ENCODE measurements at places on chromosomes 16 and 17.

- DNase-seq, result no peak
These were observed 253.6 kb upstream of the XYLT1 start for GRCh38 chr16:17724242-17724898.

- DNase-seq, result no peak
These were observed 38.9 kb upstream of the CIBAR2 start for GRCh38 chr16:85151079-85151602.

DNA sequence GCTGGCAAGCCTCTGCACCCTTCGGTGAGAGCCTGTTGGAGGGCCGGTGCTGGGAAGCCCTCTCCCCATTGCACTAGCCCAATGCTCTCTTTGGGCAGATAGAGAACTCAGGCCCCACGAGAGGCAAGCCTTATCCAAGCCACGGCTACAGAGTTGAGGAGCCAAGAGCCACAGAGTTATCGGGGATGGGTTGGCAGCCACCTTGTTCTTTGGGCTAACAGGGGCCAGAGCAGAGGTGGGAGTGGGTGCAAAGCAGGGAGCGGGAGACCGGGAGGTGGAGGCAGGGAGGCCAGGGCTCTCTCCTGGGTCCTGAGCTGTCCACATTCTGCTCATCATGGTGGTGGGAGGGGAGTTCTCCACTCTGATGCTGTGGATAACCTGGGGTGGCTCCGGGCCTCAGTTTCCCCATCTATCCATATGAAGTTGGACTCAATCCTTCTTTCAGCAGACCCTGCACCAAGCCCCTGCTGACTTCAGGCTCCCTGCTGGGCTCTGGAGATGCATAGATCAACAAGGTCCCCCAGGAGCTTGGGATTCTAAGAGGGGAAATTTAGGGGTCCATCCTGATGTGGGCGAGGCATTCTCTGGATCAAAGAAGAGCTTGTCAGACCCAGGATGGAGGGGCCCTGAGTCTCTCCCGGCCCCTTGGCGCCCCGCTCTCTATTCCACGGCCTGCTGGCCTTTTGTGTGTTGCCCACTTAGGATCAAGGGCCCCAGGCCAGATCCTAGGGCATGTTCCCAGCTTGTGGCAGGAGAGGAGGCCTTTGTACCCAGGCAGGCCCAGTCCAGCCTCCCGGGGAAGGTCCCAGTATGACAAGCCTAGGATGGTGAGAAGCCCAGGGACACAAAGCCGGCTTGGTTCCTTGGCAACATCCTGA, 557 bp upstream of the CX3CL1 start:
- DNase-seq, result no peak

GRCh38 chr17:43701318-43701743, 39.6 kb upstream of the MEOX1 start:
- no peak for DNase-seq

DNA sequence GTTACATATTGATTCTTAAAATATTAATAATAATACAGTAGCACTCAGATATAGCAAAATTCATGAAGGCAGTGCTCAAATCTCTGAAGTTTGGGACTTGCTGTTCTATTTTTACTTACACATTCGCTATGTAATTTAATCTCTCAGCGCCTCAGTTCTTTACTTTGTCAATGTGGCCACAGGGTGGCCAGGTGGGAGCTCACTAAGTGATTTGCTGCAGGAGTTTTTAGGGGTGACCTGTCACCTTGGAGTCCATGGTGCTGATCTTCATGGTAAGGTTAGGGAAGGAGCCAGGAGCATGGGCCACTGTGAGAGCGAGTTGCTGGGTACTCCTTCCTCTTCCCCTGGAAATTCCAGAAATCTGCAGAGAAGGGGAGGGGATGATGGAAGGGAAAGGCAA, 28.1 kb downstream of the VWA3A start:
- no peak for DNase-seq

DNA sequence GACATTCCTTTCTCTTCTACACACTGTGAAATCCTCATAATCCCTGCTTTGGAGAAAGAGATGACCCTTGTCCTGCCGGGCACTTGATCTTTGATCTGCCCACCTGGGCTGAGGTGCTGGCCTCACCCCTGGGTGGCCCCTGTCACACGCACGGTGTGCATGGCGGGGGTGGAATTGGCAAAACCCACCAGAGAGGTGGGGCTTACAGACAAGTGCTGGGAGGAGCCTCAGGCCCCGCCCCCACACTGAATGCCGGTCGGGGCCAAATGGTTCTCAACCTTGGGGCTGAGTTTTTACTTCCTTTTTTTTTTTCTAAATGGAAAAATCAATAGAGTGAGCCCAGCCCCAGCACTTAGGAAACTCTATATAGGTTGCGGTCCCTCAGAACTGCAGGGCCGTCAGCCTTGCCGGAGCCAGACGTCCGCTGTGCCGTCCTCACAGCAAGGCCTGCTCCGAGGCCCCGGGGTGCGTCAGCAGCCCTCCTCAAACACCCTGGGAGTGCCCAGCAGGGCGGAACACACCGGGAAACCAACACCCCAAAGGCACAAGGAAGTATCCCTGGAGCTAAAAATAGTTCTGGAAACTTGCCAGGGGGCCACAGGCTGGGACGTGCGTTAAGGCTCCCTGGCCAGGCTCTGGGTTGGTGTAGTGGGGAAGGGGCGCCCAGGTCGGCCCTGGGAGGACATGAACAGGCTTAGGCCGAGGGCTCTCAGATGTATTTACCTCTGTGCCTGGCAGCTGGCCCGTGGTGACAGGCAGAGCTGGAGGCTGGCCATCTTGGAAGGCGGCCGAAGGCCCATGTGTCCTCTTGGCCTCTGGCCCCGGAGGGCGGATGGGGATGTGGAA, 11.0 kb downstream of the GPRC5C start:
- peak; percentile 91 for DNase-seq

DNA sequence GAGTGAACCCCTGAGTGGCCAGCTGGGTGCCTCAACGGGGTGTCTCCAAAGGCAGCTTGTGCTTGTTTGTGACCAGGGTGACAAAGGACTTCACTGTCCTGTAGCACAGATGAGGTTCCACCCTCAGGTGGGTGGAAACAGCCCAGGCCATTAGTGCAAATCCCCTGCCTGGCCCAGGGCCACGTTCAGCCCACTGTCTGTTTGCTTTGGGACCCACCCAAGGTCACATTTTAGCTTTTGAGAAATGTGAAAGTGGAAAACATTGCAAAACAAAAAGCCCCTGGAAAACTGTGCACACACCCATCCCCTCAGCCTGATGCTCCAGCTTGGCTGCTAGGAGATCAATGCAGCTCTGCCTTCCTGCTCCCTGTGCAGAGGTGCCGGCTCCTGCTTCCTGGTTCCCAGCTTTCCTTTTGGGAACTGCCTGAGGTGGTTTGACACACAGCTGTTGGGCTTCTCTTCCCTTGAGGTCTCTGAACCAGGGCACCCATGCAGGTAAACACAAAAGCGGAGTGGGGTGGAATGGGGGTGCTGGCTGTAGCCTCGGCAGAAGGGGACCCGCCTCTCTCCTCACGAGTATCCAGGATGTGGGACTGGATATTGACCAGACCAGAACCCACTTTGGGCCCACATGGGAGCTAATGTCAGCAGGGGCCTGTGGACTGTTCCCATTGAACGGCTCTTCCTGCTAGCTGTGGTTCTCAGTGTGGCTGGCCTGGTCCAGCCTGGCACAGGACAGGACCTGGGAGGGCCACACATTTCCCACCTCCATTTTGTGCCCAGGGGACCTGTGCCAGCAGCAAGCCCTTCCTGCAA, 7.9 kb upstream of the SPHK1 start:
- no peak for DNase-seq

DNA sequence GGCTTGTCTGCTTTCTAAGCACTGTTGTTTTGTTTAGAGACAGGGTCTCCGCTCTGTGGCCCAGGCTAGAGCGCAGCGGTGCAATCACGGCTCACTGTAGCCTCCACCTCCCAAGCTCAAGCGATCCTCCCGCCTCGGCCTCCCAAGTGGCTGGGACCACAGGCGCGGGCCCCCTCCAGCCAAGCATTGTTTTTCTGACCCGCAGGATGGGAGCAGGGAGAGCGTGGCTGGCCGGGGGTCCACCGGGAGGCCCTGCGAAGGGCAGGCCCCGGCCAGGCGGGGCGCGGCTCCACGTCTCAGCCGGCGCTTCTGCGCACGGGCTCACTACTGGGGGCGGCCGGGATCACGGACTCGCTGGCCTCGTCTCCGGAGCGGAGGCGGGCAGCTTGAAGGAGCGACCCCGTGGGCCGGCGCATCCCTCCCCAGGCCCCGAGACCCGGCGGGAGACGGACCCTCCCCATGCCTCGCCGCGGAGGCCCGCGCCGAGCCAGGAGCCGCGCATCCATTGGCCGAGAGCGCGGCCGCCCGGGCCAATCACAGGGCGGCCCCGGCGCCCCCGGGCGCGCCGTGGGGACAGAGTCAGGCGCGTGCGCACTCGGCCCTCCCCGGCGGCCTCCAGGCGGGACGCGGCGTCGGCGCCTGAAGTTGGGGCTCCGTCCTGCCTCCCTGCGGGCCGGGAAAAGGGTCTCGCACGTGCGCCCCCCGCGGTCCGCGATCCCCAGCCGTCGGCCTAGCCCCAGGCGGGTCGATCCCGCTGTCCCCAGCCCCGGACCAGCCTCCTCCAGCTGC, 24.9 kb downstream of the ACTG1 start:
- DNase-seq, result peak; percentile 83

GRCh38 chr16:82344157-82344556, 174.1 kb upstream of the MPHOSPH6 start:
- DNase-seq, result peak; percentile 38

GRCh38 chr17:9932491-9932890, 27.4 kb upstream of the RCVRN start:
- no peak for DNase-seq

DNA sequence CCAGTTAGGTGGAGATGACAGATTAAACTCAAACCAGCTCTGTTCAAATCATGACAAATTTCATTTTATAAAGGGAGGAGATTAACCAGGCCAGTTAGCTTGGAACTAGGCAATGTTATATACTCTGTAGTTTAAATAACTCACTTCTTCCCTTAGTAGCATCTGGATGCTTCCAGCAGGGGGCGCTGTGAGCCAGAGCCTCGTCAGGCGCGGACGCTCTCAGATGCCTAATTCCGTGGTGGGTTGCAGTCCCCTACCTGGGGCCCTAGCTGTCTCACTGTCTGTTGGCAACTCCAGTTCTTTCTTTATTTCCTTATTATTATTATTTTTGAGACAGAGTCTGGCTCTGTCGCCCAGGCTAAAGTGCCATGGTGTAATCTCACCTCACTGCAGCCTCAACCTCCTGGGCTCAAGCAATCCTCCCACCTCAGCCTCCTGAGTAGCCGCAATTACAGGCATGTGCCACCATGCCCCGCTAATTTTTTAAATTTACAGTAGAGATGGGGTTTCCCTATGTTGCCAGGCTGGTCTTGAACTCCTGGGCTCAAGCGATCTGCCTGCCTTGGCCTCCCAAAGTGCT, 17.3 kb upstream of the WFDC1 start:
- DNase-seq, result peak; percentile 83

GRCh38 chr16:67283826-67284555, 4.7 kb downstream of the PLEKHG4 start:
- no peak for DNase-seq

DNA sequence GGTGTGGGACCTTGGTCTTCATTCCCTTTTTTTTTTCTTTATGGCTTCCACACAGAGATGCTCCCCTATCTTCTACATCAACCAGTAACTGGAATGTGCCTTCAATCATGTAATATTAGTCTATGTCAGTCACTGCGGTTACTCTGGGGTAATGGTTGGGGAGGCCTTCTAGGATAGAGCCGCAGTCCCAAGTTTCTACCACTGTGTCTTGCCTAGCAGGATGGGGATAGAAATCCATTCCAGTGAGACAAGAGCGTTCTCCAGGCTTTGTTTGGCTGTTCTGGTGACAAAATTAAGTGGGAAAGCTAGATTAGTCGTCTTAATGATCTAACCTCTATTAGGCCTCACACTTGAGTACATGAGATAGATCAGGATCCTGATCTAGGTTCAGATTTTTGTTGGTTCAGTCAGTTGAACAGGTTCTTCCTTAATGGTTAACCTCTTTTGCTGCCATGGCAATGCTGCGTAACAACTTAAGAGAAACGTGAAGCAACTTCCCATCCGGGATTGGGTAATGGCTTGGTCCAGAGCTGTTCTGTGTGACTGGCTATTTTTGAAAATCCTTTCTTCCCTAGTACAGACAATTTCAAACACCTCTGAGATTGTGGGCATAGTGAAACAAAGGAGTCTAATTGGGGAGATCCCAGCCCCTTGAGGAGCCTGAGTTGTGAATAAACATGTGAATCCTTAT, 8.7 kb downstream of the MSL1 start:
- no peak for DNase-seq

DNA sequence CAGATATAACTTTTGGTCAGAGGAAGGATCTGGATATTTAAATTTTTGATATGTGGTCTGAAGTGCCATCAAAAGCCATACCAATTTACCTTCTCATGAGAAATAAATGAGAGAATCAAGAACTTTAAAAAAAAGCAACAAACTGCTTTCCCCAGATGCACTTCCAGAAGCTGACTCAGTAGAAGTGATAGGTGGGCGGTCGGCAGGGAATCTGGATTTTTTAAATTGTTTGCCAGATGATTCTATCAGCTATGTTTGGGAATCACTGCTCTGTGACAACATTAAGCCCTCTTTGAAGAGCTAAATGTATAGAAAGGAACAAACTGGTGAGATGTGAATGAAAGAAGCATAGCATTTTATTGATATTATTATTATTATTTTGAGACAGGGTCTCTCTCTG, 19.2 kb downstream of the CDH3 start:
- DNase-seq, result no peak

DNA sequence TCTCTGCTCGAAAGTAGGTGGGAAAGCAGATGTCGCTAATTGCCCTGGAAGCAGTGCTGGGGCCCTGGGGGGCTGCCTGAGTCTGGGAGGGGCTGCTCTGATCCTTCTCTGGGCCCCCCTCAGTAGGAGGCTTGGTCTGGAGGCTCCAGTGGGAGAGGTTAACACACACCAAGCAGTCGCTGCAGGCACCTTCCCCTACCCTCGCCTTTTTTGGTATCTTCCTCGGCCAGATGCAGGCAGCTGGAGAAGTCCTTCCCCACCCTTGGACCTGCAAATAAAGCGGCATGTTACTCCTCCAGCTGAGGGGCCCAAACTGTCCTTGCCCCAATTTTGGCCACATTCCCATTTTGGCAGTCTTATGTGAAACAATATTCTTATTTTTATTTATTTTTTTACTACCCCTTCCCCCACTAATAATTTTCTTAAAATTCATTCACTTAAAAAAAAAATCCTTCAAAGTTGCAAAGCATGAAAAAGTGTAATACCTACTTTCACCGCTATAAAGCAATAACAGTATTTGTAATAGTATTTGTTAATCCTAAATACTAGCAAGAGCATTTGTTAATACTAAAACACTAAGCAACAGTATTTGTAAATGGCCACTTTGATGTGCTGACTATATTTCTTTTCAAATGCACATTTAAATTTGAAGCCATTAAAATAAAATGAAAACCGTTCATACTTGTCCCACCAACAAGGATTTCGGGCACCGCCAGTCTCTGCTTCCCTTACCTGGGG, 15.0 kb downstream of the C16orf46 start:
- DNase-seq, result no peak
